CD8-positive, alpha-beta T cell (primary cell): ENCODE measurements at places on chromosomes 13 and 19.

DNA sequence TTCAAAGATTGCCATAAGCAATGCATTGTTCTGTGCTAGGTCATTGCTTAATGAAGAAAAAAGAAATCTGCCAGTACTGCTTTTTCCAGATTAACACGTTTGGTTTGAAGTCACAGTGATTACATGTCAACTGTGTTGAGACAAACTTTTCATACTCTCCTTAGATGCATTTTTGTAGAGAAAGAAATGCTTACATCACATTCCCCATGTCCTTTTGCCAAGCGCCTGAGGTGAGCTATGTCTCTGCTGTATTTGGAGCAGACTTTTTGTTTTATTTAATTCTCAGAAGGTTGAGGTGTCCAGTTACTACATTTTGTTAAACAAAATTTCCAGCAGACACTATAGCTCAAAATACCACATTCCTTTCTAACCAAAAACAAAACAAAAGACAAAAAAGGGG, 16.2 kb downstream of the LACC1 start:
- DNase-seq, result no peak

DNA sequence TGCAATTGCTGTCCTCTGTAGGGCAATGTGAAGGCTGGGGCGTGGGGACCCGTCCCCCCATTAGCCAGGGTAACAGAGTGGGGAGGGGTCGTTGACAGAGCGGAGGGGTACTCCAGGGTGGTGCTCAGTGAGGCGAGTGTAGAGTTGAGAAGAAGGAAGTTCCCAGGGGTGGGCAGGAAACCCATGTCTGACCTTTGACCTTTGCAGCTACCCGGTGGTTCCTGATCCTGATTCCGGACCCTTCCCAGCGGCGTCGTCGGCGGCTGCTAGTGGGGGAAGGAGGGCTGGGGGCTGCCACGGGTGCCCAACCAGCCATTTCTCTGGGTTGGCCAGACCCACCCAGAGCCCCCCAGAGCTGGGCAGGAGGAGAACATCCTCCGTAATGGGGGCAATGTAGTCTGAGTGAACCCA, 2.1 kb upstream of the PLVAP start:
- DNase-seq, result no peak

DNA sequence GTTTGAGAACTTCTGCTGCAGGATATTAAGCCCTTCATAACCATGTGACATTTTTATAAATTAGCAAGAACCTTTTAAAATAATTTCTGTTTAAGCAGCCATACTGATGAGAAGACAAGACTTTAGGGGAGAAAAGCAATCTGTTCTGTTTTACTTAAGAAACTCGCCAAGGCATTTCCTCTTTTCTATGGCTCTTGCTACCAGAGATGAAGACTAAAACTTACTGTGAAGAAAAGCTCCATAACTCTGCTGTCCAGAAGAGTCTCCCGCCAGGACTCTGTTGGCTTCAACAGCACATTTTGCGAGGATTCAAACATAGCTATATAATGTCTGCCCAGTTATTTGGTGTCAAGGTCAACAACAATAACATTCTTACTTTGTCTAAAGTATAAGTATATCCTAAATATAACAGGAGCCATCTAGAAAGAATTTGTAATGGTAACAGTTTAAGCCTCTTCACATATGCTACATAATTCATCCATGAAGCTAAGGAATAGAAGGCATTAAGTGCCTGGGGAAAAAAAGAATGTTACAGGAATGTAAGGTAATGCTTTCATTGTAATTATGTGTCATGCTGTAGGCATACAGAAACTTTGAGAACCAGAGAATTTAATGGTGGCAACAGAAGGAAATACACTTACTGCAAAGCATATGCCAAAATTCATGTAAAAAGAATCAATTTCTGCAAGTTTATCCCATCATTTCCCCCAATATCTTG, 53.2 kb upstream of the EEF1AKMT1 start:
- DNase-seq, result no peak

- no peak for DNase-seq
Measured at GRCh38 chr13:32545083-32545482, 6.5 kb upstream of the N4BP2L2 start.

DNA sequence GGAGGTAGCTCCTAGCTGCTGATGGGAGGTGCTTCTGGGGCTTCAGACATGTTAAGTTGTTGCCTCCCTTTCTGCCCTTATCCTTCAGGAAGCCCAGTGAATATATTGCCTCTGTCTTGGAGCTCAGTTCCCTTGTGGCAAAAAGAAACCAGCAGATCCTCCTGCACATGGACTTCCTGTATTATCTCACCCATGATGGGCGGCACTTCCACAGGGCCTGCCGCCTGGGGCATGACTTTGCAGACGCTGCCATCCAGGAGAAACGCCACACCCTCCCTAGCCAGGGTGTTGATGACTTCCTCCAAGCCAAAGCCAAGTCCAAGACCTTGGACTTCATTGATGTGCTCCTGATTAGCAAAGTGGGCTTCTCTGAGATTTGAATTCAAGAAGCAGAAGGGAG, 6.0 kb upstream of the CYP4F12 start:
- DNase-seq, result no peak

DNA sequence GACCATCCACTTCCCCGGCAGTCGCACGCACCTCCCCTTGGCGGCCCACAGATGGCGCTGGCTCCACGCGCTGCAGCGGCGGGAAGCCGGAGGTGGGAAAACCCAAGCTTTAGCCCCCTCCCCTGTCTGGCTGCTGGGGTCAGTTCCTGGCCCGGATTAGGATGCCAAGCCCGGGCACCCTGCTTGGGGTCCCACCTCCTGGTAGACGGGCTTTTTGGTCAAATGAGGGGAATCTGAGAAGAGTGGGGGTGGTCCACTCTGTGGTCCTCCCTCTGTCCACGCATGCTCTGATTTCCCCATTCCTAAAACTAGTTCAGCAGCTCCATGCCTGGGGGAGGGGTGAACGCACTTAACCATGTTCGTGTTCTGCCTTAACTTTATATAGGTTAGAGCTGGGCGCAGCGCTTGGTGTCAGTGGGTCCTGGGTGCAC, 8.1 kb upstream of the ADGRE2 start:
- peak; percentile 21 for DNase-seq
